ENCODE measurements at places on chromosomes 13 and 19. TPM values are rescaled to one million over a fixed set of nuclear protein-coding genes. Genes with fewer than 3 reads are reported as not detected.

Gene FFAR1
- not detected for total RNA-seq

Gene PLIN4
- 0.09 TPM for total RNA-seq

Gene EIF3K
- 693 TPM for total RNA-seq

Gene GZMM
- 0.72 TPM for total RNA-seq

Gene FCER2
- total RNA-seq, result 0.38 TPM

Gene CYP4F11
- not detected for total RNA-seq

Gene CCDC169
- 12.6 TPM for total RNA-seq

Gene SMIM44
- not detected for total RNA-seq

Gene PSG11
- total RNA-seq, result not detected

Gene KIR3DL2
- not detected for total RNA-seq

Gene ZNF729
- total RNA-seq, result not detected

Gene HOOK2
- total RNA-seq, result 13.1 TPM

Gene DNAAF3
- total RNA-seq, result 44.3 TPM

Gene ACP7
- total RNA-seq, result not detected

Gene MAG
- total RNA-seq, result 6.4 TPM

Gene ZNF611
- total RNA-seq, result 29.6 TPM

Gene TMEM238
- 5.1 TPM for total RNA-seq

Gene TMEM59L
- total RNA-seq, result not detected

Gene MCEMP1
- total RNA-seq, result 0.63 TPM

Gene NLRP7
- not detected for total RNA-seq

Gene PBX4
- 2.1 TPM for total RNA-seq

Gene CLIP3
- total RNA-seq, result 0.16 TPM

Gene MEIS3
- total RNA-seq, result 0.67 TPM

Gene RELB
- 1.1 TPM for total RNA-seq
